ENCODE measurements at places on chromosomes 2 and 18.

DNA sequence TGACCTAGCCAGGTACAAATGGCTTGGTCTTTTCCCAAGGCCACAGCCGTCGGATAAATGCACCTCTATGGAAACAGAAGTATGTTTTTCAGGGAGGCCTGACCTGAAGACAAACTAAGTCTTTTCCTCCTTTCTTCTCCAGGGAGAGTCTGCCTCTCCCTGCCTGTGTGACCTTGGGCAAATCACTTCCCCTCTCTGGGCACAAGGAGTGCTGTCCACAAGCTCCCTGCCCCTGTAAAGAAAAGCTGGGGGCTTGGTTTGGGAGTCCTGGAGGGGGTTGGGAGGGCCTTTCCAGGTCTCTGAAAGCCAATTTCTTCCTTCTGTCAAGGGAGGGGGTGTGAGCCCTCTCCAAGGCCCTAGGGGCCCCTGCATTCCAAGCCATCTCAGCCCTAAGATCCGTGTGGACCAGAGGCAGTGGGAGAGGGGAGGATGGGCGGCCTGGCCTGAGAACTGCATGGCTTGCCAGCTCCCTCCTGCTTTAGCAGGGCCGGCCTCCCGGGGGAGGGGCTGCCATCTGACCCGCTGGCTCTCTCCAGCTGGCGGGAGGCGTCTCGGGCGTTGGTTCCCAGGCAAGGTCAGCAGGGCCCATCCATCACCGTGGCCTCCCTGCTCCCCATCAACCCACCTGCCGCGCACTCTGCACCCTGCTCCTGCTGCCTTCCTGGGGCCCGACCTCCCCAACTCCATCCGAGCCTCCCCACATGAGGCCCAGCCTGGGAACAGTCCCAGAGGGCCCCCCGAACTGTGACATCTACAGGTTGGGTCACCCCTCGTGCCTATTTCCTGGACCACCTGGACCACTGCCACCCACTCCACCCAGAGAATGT is 61.4 kb downstream of the SMAD7 start:
- no peak for DNase-seq

DNA sequence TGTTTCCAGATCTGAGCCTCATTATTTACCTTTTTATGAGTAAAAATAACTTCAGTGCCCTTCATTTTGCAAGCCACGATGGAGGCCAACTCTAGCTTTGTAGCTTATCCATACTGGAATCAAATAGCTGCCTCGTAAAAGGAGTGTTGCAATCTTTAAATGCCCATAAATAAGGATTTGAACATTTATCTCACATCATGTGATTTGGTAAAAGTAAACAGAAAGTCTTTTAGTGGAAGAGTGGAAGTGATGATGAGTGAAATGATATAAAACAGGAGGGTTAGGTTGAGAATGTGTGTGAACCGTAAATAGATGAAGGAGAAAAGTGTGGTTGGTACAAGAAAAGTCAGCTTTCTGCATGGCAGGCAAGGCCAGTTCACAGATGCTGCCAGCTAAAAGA is 348.9 kb downstream of the OSR1 start:
- DNase-seq = no peak

DNA sequence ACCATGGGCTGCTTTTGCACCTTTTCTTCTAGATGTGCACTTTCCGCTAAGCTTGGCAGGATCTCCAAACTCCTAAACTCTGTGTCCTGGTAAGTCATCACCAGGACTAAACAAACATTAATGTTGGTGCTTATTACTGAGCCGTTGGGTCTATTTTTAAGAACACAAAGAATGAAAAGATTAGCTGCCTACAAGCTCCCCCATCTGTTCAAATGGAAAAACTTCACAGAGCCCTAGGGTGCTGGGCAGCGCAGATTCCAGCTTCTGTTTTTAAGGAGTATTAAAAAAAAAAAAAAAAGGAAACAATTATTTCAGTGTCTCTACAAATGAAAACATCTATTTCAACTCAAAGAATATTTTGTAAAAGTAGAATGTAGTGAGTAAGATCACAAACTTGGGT is 97.8 kb upstream of the AQP4 start:
- DNase-seq = no peak

- no peak for DNase-seq
Measured at GRCh38 chr2:232898592-232899543, 28.8 kb downstream of the SNORC start.

Measured in stimulated activated CD8-positive, alpha-beta memory T cell treated with anti-CD3 and anti-CD28 coated beads, Interleukin-15, amount 100 ng/mL, for 24 hours (primary cell).